ENCODE measurements at places on chromosomes 2 and 18.

DNA sequence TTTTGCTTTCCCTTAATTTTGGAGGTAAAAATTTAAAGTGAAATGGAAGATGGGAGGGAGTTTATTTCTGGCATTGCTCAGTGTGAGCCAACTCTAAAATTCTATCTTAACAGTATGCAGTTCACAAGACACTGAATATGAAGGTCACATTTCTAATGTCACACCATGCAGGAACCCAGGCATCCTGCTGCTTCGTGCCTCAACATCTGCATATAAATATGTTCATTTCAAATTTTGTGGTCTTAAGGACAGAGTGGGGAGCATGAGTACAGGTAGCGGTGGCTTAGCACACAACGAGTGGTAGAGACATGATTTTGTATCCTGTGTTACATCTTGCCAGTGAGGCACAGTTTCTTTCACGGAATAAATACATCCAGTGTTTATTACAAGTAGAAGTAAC, 102.4 kb downstream of the ARL4C start:
- no peak for DNase-seq

DNA sequence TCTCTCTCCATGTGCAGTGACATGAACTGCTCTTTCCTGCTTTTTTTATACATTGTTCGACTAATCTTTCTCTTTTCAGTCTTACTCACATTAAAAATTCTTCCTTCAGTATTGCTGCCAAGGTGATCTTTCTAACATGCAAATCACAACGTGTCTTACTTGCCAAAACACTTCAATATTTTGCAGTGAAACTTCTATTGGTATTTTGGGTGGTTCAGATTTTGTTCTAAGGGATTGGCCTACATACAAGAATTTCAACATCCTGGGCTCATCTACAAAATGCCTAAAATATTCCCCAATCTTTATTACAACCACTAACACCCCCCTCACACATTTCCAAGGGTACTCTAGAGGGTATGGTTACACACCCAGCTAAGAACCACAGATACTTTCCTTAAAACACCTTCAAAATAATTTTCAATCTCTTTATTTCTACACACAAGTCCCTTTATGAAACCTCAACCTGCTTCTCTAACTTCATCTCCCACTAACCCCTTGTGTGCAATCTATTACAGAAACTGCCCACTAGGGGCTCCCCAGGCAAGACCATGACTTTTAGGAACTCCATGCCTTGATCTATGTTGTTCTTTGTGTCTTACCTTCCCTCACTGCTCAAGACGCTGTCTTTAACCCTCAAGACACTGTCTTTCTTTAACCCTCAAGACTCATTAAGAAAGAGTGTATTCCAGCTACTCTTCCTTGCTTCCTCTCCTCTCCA, 50.9 kb downstream of the COL3A1 start:
- DNase-seq = no peak

GRCh38 chr2:101038455-101039255, 36.6 kb downstream of the RPL31 start:
- no peak for DNase-seq

DNA sequence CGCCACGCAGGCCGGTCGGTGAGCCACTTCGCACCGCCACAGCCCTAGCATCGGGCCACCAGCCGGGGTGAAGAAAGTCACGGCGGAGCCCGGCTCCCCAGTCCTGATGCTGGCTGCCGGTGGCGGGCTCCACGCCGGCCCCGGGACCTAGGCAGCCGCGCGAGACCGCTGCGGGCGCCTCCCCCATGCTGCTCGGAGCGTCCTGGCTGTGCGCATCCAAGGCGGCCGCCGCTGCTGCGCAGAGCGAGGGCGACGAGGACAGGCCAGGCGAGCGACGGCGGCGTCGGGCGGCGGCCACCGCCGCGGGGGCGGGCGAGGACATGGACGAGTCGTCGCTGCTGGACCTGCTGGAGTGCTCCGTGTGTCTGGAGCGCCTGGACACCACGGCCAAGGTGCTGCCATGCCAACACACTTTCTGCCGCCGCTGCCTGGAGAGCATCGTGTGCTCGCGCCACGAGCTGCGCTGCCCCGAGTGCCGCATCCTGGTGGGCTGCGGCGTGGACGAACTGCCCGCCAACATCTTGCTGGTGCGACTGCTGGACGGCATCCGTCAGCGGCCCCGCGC, 433 bp downstream of the SH3RF3 start:
- no peak for DNase-seq

GRCh38 chr2:134842930-134843490, 4.6 kb downstream of the ACMSD start:
- DNase-seq = no peak
